ENCODE measurements at places on chromosomes 2 and 18.

DNA sequence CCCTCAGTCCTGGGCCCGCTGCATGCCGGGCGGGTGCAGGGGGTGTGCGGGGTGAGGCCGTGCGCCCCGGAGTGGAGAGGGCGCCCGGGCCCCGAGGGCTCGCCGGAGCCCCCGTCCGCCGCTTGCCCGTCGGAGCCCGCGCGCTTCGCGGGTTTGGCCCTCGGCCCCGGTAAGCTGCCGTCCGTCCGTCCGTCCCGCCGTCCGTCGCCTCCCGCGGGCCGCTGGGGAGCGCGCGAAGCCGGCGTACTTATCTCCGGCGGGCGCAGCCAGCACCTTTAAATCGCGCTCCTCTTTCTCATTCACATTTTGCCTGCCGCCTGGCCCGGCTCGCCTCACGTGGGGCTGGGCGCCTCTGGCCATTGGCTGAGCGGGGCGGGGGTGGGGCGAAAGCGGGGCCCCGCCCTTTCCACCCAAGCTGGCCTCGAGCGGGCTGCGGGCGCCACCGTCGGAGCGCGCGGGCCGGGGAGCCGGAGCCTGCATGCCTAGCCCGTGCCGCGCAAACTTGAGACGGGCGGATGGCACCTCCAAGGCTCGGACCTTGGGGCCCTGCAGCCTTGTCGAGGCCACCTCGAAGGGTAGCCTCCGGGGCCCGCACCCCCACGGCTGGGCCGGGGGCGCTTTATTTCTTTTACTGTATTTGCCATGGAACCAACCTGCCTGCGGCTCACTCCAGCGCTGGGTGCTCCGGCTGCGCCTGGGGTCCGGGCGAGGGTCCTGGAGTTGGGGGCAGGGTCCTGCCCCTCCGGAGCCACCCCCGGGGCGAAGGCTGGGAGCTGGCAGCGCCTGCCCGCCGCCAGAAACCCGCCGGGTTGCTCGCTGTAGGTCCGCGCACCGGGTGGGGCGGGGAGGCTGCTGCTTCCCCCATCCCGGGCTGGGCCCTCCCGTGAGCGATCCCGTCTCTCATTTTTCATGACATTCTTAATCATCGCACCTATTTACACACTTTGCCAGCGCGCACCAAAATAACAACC is at the start of gene GBX2:
Gene GBX2, minus strand, starts transcription at position 277 of the 971 bp plus-strand sequence. CDS start 415 bp downstream, outside the sequence.
- peak; percentile 42 for DNase-seq

DNA sequence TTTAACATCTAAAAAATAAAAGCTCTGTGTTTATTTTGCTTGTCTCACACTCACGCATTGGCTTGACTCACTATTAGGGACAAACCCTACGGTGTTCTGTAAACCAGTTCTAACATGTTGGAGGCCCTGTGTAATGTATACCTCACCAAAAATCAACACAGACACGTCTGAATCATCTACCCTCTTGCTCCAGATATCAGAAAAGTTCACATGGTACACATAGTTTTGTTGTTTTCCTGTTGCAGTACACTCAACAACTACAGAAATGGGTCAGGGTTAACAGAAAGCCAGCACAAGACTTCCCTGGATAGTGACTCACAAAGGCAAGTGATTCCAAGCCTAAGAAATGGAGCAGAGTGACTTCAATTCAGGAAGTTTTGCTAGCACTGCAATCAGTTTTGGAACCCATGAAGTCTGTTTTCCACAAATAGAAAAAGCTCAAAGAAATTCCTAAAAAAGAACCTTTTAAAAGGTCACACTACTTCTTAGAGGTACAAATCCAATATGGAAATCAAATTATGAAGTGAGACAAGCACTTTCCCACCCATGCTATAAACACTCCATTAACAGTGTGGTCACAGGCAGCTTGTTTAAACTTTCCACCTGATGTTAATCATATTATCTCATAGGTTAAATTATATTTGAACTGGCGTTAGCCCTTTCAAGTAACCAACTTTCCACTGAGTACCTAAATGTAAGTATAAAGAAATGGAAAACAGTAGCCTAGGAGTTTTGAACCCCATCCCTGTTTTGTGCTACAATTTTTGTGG is 87.4 kb downstream of the GAREM1 start:
- DNase-seq: peak; percentile 91

DNA sequence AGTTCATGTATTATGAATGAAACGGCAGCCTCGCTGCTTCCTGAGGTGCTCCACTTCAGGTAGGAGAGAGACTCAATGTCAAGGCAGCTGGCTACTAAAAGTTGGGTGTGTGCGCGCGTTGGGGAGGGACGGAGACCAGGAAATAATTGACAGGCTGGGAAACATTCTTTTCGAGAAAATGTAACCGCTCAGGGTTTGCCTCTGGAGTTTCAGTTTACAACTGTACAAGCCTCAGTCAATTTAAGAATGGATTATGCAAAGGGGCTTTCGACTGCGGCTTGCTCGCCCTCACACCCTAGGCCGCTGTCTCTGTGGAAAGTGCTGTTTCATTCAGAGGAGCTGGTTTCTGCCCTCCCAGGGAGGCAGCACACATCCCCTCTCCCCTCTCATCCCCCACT is 4.4 kb upstream of the SPRED2 start:
- no peak for DNase-seq

DNA sequence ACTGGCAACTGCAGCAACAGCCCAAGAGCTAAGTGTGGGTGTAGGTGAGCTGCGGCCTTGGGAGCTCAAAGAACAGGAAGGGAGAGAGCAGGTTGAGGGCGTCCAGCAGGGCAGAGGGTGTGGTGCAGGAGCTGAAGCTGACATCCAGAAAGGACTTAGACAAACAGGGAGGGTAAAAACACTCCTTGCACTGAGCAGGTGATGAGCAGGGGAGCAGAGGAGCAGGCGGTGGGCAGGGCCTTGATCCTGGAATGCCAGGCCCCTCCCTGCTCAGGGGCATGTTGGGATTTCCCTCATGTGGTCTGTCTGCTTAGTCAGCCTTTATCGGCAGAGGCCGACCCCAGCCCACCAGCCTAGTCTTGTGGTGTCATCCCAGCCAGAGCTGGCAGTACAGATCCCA is 63.6 kb downstream of the VSNL1 start:
- DNase-seq: no peak

- DNase-seq: no peak
Measured at GRCh38 chr2:84649487-84650142, 133.3 kb downstream of the DNAH6 start.

DNA sequence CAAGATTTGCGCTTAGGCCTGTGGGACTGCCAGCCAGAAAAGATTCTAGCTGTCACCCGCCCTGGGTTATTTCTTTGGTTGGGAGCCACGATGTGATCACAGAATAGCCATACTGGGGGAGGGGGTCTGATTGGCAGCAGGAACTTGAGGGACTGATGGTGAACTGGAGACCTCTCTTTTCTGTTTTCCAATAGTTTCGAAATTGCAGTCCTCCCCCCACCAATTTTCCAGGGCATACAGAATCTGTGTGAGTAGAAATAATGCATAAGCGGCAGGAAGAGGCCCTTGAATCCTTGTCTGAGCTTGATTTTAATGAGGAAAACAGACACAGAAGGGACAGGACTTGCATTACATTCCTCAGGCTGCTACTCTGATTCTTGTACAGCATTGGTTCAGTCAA is 2.2 kb upstream of the POLR2D start:
- DNase-seq: no peak

GRCh38 chr2:114661971-114662939 is 219.8 kb downstream of the DPP10 start:
- no peak for DNase-seq

GRCh38 chr2:64463781-64464180 is 9.8 kb downstream of the LGALSL start:
- DNase-seq: peak; percentile 66

GRCh38 chr2:216671791-216672343 is 23.5 kb downstream of the IGFBP5 start:
- DNase-seq: no peak

- no peak for DNase-seq
Measured at GRCh38 chr2:152024477-152024876, 74.4 kb downstream of the CACNB4 start.
